ENCODE measurements at places on chromosomes 7 and 10. TPM values are rescaled to one million over a fixed set of nuclear protein-coding genes. Genes with fewer than 3 reads are reported as not detected.

- H3K4me3 ChIP-seq, result no peak overlapping the region
- no peak for DNase-seq
- H3K4me1 ChIP-seq, result no peaks in the 10 kb centered on the region
These were observed 23.6 kb downstream of the RBM20 start for GRCh38 chr10:110667620-110668343.

DNA sequence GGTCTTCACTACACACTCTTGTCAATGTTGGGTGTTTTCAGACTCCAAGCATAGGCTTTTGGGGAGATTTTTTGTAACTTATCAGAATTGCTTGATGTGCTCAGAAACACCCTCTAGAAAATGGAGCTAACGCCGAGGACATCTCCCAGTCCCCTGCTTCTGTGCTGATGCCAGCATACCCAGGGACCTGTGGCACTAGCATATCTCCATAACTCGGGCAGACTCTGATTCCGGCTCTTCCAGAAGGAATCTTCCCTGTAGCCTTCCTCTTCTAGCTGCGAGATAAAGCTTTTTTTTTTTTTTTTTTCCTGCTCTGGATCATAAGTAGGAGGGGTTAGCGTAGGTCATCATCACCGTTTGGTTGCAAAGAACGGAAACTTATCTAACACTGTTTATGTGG is 434.4 kb downstream of the GALNT17 start:
- no peak for DNase-seq
- no peaks in the 10 kb centered on the region for H3K36me3 ChIP-seq
- H3K4me3 ChIP-seq, result no peak overlapping the region
- no peaks in the 10 kb centered on the region for H3K27me3 ChIP-seq
- H3K4me1 ChIP-seq, result no peaks in the 10 kb centered on the region

- no peaks in the 10 kb centered on the region for H3K27me3 ChIP-seq
- H3K4me1 ChIP-seq, result no peaks in the 10 kb centered on the region
- H3K36me3 ChIP-seq, result no peaks in the 10 kb centered on the region
- H3K27ac ChIP-seq, result no peak overlapping the region
- DNase-seq, result no peak
These were observed 165.1 kb downstream of the GLRX3 start for GRCh38 chr10:130301021-130301892.

GRCh38 chr10:34292194-34292565 is 522.9 kb downstream of the PARD3 start:
- DNase-seq, result no peak
- H3K4me1 ChIP-seq, result no peaks in the 10 kb centered on the region
- H3K36me3 ChIP-seq, result no peaks in the 10 kb centered on the region
- no peak overlapping the region for H3K4me3 ChIP-seq
- H3K27ac ChIP-seq, result no peak overlapping the region

GRCh38 chr7:99379043-99379577 is 4.6 kb downstream of the ARPC1B start:
- H3K36me3 ChIP-seq, result no peaks in the 10 kb centered on the region
- no peaks in the 10 kb centered on the region for H3K4me1 ChIP-seq
- DNase-seq, result no peak
- peak overlapping the region; percentile 15 for H3K4me3 ChIP-seq
- H3K27ac ChIP-seq, result peak overlapping the region; percentile 90

GRCh38 chr10:6214612-6215011 is 11.9 kb downstream of the PFKFB3 start:
- peaks cover 5% of the 10 kb centered on the region for H3K4me1 ChIP-seq
- DNase-seq, result no peak
- H3K4me3 ChIP-seq, result no peak overlapping the region
- H3K27ac ChIP-seq, result peak overlapping the region; percentile 7

GRCh38 chr7:90387470-90388240 is 15.6 kb upstream of the CLDN12 start:
- DNase-seq, result no peak
- peaks cover 6% of the 10 kb centered on the region for H3K36me3 ChIP-seq
- H3K4me1 ChIP-seq, result no peaks in the 10 kb centered on the region
- no peaks in the 10 kb centered on the region for H3K27me3 ChIP-seq
- H3K4me3 ChIP-seq, result no peak overlapping the region

- no peaks in the 10 kb centered on the region for H3K36me3 ChIP-seq
- H3K4me1 ChIP-seq, result no peaks in the 10 kb centered on the region
- no peak for DNase-seq
- H3K27me3 ChIP-seq, result no peaks in the 10 kb centered on the region
These were observed 874 bp downstream of the GIMAP5 start for GRCh38 chr7:150738092-150738491.

DNA sequence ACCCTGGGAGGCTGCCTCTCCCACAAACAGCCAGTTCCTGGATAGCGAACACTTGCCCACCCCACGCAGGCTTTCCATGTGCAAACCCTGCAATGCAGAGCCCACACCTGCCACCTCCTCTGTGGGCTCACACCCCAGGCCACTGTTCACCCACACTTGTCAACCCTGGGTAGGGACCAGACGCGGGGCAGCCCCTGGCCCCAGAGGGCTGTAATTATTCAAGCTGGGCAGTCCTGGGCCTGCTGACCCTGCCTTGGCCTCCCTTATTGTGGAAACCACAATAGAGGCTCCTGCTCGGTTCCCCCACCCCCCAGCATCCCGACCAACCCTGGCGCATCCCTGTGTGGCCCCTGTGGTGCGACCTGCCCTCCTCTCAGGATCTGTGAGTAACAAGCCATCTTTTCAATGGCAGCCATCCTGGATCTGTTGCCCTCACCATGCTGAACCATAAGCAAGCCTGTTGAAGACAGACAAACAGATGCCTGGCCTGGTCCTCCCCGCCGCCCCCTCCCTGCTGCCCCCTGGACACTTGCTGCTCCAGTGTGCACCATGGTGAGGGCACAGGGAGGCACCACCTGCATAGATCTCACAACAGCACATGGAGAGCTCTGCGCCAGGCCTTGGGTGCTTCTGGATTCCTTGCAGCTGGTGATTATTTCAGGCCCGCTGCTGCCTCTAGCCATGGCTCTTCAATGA is 15.8 kb upstream of the UBE3C start:
- H3K36me3 ChIP-seq, result no peaks in the 10 kb centered on the region
- no peak for DNase-seq
- no peaks in the 10 kb centered on the region for H3K4me1 ChIP-seq
- no peak overlapping the region for H3K4me3 ChIP-seq
- no peak overlapping the region for H3K27ac ChIP-seq

DNA sequence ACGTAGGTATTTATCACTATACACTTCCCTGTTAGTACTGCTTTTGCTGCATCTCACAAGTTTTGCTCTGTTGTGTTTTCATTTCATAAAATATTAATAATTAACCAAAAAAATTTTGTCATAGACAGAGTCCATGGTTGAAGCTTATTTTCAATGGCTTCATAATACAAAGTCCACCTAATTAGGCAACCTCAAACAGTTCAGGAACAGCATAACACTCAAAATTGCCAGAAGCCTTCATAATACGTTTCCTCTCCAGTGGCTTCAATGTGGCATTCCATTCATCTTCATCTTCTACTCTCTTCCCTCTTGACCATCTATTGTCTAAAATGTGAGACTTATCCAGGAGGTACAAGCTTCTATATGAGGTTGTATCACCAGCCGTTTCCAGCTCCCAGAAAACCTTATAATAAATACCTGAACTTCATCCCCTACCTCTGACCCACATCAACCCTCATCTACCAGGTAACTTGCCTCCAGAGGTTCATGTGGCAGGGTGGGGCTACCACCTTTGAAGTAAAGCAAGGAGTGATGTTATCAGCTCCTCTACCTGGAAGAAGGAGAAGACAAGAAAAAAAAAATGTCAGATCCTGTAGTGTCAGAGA is 337.3 kb downstream of the MALRD1 start:
- no peaks in the 10 kb centered on the region for H3K36me3 ChIP-seq
- H3K27me3 ChIP-seq, result no peaks in the 10 kb centered on the region
- no peak for DNase-seq
- H3K4me1 ChIP-seq, result no peaks in the 10 kb centered on the region
- no peak overlapping the region for H3K27ac ChIP-seq
- H3K4me3 ChIP-seq, result no peak overlapping the region

- H3K27ac ChIP-seq, result peak overlapping the region; percentile 2
- DNase-seq, result no peak
- no peak overlapping the region for H3K4me3 ChIP-seq
- no peaks in the 10 kb centered on the region for H3K36me3 ChIP-seq
These were observed 538.5 kb upstream of the FOXK1 start for GRCh38 chr7:4143511-4144171.

DNA sequence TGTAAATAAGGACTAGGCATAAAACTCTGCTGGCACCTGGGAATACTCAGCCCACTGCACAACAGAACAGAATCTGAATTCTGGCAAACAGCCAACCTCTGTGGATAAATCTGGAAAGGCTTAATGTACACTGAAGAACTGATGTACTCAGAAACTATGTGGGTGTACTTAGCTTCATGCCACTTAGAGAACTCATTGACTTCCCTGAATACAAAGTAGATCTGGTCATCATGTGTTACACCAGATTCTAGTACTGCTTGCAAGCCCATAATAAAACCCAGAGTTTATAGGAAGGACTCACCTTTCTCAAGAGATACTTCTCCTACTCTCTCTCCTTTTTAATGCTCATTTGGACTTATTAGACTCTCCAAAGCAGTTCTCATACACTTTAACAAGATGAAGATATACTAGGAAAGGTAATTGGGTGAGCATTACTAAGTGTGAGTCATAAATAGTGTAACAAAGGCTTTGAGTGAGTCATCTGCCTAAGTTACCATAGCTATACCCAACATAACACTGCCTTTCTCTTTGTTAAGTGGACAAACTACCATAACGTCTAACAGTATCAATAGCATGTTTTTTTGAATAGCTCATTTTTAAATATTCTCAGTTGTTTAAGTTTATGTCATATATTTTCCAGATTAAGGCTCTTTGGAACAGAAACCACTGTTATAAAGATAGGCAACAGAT is 309.1 kb downstream of the MDFIC start:
- no peak for DNase-seq
- no peak overlapping the region for H3K4me3 ChIP-seq
- H3K36me3 ChIP-seq, result no peaks in the 10 kb centered on the region
- no peaks in the 10 kb centered on the region for H3K4me1 ChIP-seq
- no peak overlapping the region for H3K27ac ChIP-seq

DNA sequence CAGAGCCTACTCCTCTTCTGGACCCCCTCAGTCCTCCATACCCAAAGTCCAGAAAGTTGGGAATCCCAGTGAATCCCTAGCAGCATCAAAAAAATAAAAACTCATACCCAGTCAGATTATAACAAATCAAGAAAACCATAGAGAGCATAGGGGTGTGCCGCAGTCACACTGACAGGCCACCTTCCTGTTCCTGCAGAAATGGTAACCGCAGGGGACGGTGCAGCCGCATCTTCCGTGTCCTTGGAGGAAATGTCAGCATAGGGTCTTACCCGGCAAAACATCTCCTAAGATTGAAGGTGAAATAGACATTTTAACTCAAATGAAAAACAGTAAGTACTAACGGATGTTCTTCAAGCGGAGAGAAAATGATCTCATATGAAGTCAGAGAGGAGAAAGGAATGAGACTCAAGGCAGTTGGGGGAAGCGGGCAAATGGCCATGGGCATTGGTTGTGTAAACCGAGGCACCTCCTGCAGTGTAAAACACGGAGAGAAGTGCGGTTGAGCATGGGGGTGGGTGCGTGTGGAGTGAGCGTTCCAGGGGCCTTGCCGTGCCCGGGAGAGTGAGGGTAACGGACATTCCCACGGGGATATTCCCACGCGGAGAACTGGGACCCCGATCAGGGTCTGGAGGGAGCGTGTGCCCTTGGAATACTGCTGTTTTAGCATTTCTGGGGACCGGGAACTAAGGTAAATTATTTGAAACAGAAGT is 110.8 kb downstream of the NKX6-2 start:
- H3K4me3 ChIP-seq, result no peak overlapping the region
- H3K27me3 ChIP-seq, result no peaks in the 10 kb centered on the region
- H3K36me3 ChIP-seq, result no peaks in the 10 kb centered on the region
- no peak overlapping the region for H3K27ac ChIP-seq
- H3K4me1 ChIP-seq, result no peaks in the 10 kb centered on the region
- DNase-seq, result peak; percentile 41

- DNase-seq, result no peak
- H3K36me3 ChIP-seq, result no peaks in the 10 kb centered on the region
These were observed 27.7 kb upstream of the TAX1BP1 start for GRCh38 chr7:27712217-27712616.

DNA sequence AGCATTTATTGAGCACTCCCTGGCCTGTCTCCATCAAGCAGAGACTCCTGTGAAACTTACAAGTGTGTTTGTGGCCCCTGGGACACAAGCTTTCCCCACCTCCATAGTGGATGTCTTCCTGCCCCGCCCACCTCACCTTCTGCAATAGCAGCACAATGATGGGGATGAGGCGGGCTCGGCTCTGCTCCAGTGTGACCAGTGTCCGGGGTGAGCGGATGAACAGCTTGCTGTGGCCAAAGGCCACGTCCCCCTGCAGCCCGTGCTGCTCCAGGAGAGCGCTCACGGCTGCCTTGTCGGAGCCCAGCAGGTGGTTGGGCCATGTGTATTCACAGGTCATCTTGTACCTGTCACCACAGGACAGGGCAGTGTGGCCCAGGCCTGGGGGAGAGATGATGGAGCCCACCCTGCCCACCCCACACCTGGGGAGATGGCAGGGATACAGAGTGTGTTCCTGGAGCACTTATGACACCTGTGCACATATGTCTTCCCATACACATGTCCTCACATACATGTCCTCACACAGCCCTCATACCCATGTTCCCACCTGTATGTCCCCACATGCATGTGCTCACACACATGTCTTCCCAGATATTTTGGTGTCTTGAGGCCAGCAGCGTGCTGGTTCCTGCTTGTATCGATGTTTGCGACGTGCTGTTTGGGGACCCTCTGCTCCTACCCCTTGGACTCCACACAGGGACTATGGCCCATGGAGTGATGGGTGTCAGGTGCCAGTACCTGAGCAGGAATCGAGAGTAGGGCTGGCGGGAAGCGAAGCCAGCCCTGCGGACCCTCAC is 12.7 kb downstream of the MYO1G start:
- H3K27ac ChIP-seq, result no peak overlapping the region
- H3K27me3 ChIP-seq, result peaks cover 7% of the 10 kb centered on the region
- DNase-seq, result peak; percentile 39

DNA sequence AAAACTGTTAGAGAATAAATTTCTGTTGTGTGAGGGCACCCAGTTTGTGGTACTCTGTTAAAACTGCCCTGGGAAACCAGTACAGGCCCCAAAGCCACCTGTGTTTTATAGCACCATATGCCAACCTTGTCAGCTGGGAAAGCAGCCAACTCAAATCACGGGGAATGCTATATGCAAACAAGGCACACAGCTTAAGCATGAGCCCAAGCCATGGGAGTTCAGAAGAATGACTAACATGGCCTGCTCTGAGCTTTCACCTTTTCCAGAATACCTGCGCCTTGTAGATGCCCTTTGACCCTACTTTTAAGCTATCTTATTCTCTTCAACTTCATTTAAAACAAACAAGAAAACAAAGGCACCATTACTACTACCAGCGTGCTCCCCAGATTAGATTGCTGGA is 5.5 kb upstream of the SLC25A13 start:
- no peaks in the 10 kb centered on the region for H3K4me1 ChIP-seq
- no peaks in the 10 kb centered on the region for H3K27me3 ChIP-seq
- H3K36me3 ChIP-seq, result no peaks in the 10 kb centered on the region
- no peak for DNase-seq
- no peak overlapping the region for H3K4me3 ChIP-seq

The PDIA4 gene
- 68.3 TPM for total RNA-seq

The AGBL3 gene
- total RNA-seq, result 5.1 TPM

The CCDC136 gene
- 9.5 TPM for total RNA-seq

The PTPN20 gene
- total RNA-seq, result 0.64 TPM

The FRAT1 gene
- total RNA-seq, result 3.6 TPM

The TRIL gene
- 0.48 TPM for total RNA-seq

The TAS2R41 gene
- 0.66 TPM for total RNA-seq

The PAPOLB gene
- total RNA-seq, result 0.15 TPM

The TDRD1 gene
- 0.33 TPM for total RNA-seq

The EN2 gene
- total RNA-seq, result 0.33 TPM

All from breast epithelium (tissue), 4 donors.